ENCODE measurements at places on chromosomes 5 and 9.

- no peak for DNase-seq
These were observed 158.1 kb downstream of the ATP10B start for GRCh38 chr5:160693831-160694465.

- DNase-seq = no peak
These were observed 435.9 kb downstream of the TMEM232 start for GRCh38 chr5:110290542-110290941.

DNA sequence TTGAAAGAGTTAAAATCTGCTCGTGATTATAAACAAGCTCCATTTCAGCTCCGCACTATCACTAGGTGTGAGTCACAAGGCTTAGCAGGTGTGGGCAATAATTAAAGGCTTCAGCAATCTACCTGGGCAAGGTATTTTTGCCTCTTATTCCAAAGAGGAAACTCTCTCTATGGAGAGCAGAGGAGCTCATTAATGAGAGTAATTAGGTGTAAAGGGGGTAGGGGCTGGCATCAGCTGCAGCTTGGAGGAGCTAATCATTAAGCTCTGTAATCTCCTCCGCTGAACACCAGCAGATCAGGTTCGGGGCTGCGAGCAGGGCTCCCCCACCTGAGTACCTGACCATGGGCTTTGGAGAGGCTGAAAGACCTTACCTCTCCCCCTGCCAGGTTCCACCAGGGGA, 129.2 kb downstream of the CRB2 start:
- no peak for DNase-seq

DNA sequence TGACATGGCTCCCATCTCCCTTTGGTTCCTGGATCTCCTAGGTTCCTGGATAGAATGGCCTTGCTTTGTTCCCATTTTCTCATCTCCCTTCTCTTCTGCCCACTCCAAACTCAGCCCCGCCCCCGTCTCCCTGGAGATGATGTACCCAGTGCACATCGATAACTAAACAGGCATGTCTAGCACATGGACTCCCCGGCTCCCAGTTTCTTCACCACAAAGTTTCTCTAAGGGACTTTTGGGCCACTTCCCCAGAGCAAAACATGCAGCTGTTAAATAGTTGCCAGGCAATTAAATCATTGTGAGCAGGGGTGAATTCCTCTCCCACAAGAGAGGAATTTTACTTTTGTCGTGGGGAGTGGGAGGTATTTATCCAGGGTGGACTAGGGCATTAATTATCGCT, 259.0 kb downstream of the GADD45G start:
- DNase-seq = no peak

DNA sequence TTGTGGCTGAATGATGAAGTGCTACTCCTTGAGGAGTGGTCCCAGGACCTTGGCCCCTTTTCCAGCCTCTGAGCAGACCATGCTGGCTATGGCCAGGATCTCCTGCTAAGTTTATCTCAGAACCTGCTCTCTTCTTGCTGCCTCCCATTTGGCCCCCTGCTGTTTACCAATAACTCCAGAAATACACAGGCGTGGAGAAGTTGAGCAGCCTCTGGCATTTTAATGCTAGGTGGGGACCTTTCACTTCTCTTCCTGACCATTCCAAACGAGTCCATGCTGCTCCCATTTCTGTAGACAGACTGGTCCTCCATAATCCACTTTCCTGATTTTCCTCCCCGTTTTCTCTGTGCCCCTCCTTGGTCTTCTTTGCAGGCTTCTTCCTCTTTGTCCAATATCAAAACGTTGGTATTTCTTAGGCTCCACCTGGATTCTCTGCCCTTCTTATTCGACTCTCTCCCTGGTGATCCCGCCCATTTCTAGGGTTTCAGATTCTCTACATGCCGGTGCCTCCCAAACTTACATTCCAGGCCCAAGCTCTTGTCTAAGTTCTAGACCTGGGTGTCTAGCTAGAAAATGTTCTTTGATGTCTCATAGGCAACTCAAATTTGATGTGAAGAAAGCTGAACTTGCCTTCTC, 33.4 kb upstream of the TNFAIP8 start:
- no peak for DNase-seq

DNA sequence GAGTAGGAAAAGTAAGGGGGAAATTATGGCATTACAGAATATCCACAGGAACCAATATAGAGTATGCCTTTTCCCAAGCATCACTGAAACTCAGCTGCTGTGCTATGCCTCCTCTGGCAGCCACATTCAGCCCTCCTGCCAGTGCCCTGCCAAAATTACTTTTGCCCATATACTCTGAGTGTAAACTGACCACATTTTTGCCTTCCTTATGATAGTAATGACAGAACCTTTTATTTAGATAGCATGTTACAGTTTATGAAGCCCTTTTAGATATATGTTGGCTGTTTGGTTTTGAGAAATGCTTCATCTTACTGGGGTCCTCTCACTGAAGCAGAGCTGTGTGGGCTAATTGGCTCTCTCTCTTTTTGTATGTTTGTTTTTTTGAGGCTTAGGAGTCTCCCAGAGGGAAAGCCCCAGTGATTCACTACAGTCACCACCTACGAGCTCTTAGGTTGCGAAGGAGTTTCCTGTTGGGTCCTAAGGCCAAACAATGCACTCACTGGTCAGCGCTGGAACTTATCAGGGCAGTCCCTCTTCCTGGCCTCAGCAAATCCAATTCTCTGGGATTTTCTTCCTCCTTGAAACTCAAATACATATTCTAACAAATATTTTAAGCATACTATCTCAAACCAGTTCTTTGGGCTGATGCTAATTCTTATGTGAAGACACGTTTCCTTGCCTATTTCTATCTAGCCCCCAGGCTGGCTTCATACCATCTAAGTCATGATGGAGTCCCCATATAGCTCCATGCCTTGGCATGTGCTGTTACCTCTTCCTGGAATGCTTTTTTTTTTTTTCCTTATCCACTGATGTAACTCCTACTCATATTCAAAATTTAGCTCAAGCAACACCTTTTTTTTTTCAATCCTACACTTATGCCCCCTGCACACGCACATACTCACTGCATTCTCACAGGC, 3.7 kb downstream of the PHF24 start:
- no peak for DNase-seq

DNA sequence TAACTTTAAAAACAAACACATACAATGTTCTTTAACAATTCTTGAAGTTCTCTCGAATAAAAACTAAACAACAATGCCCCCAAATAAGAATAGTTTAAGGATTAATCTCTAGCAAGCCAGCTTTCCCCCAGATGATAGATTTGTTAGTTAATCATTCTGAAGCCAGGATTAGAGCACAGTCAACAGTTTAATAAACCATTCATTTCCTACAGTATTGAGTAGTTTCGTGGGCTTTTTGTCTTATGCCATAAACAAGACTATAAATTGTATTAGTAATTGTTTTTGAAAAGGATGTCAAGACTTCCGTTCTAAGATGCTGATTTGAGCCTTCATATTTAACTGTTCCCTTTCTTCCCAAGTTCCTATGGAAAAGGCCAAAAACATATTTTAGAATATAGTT, 136.6 kb downstream of the PIK3R1 start:
- DNase-seq = no peak

GRCh38 chr5:107893642-107894041, 222.9 kb upstream of the EFNA5 start:
- DNase-seq = no peak

GRCh38 chr9:89477811-89478630, 19.9 kb downstream of the SEMA4D start:
- DNase-seq = no peak

GRCh38 chr9:227860-228259, 13.2 kb downstream of the DOCK8 start:
- no peak for DNase-seq

DNA sequence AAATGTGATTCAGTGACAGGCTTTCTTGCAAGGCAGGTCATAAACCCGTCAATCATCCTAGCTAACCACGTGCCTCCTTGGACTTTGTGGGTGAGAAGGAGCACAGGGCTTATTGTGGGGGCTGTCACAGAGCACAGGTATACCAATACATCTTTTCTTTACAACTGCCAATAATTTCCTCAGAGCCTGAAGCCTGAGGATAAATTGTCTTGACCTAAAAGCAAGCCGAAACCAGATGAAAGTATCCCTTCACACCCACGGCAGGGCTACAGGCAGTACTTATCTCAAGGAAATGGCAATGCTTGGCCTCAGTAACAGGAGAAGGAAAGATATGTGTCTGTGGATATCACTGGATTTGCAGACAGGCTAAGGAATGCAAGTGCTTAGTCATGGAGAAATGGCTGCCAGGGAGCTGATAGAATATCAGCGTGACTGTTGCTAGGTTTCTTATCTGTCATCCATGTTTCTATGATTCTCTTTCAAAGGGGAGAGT, 90.3 kb upstream of the ZNF366 start:
- DNase-seq = no peak

GRCh38 chr9:137634016-137634415, 15.2 kb downstream of the EHMT1 start:
- no peak for DNase-seq

DNA sequence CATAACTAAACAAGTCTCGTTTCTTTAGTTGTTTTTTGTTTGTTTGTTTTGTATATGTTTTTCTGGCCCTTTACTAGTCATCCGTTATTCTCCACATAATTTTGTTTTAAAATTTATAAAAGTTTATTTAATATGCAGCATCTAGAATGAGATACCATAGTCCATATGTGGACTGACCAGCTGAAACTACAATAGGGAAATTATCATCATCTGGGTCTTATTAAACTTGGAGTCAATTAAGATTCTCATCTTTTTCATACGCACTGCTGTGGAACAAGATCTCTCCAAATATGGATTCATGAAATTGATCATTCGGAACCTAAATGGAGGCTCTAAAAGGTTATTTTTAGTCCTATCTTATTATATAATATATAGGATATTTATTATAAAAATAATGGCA, 99.3 kb downstream of the FGF1 start:
- DNase-seq = no peak

DNA sequence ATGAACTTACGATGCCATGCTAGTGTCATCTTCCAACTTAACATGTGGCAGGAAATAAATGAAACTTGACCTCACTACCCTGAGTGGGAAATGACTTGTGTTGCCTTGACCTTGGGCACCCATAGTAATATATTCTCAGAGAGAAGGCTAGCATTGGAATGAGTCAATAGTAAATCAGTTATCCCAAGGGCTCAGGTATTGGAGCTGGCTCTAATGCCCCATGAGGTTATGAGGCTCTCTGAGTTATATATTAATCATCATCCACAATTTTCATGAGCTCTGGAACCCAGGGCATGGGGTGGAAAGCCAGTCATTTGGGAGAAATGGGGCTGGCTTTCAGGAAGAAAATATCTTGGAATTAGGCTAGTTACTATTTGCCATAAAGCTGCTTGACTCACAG, 42.4 kb upstream of the SMIM32 start:
- DNase-seq = no peak

DNA sequence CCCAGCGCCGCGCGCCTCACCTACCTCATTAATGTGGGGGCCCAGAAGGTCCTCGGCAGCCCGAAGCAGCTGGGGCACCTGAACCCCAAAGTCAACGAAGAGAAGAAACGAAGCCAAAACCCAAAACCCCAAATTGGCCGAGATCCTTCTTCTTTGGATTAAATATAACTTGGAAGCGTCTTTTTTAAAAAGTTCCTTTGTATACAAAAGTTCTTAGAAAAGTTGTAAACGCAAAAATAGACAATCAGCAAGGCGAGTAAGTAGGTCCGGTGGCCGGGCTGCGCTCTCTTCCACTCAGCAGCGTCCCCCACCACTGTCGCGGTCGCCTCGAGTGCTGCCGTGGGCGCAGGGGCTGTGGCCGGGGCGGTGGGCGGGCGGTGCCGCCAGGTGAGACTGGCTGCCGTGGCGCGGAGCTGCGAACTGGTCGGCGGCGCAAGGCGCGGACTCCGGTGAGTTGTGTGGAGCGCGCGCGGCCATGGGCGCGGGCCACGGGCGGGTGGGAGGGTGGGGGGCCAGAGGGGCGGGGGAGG, 360 bp downstream of the KLF4 start:
- DNase-seq = no peak

DNA sequence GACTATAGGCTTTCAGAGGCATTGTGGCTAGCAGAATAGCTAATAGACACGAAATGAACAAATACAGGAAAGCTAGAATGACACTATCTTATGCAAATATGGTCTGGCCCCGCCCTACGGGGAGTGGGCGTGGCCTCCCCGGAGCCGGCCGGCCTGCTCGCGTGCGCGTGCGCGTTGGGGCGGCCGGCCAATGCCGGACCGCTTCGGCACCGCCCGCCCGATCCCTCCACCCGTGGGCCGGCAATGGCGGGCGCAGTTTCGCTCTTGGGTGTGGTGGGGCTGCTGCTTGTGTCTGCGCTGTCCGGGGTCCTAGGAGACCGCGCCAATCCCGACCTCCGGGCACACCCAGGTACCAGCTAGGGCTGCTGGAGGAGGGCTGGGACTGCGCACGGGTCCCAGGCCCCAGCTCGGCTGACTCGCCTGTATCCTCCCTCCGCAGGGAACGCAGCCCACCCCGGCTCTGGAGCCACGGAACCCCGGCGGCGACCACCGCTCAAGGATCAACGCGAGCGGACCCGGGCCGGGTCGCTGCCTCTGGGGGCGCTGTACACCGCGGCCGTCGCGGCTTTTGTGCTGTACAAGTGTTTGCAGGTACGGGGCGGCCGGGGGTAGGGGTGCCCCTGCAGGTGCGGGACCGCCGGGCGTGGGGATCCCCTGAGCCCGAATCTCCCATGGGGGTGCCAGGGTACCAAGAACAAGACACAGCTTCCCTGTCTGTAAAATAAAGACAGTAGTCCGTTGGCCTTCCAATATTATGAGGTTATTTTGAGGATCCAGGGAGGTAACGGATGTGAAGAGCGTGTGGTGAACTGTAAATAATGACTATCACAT, at the start of gene CCDC107:
Gene CCDC107 (plus strand): TSS at position 156 of the 831 bp plus-strand sequence. CDS start 88 bp downstream, at position 244.
- peak; percentile 61 for DNase-seq

- DNase-seq = no peak
These were observed 174.8 kb downstream of the GADD45G start for GRCh38 chr9:89779405-89780203.

DNA sequence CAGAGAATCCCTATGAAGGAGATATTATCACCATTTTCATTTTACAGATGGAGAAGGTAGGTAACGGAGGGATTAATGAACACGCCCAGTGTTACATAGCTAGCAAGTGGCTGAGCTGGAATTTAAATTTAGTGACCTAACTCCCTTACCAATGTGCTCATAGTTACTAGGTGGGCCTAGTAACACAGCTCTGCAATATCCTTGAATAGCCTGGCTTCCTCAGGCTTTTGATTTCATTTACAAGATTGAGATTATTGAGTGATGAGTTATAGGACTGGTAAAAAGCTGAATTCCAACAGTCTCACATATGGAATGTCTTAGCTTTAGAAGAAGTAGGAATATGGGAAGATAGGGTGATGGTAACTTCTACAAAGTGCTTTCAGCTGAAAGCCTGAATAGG, 336.3 kb upstream of the KIF2A start:
- no peak for DNase-seq
